Vagina (tissue), 2 donors: ENCODE measurements at places on chromosomes 6 and 20. TPM values are rescaled to one million over a fixed set of nuclear protein-coding genes. Genes with fewer than 3 reads are reported as not detected.

- DNase-seq = no peak
- no peaks in the 10 kb centered on the region for H3K27me3 ChIP-seq
- H3K36me3 ChIP-seq = no peaks in the 10 kb centered on the region
- H3K27ac ChIP-seq = no peak overlapping the region
- H3K4me1 ChIP-seq = no peaks in the 10 kb centered on the region
Observed at GRCh38 chr6:63923139-63923739, 287.6 kb downstream of the PHF3 start.

DNA sequence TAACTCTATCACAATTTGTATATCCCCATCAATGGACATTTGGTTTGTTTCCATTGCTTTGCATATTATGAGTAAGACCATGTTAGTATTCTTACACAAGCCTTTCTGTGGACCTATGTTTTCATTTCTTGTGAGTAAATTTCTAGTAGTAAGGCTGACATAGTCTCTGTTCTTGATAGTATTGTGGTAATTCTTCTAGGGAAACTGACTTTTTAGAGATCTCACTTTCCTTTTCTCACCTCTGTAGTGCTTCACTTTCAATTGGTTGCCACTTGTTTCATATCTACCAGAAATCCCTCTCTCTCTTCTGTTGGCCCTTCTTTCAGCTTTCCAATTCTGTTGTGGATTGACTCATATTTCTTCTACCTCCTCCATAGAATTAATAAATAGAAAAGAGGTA, 8.5 kb downstream of the ISM1 start:
- no peaks in the 10 kb centered on the region for H3K4me1 ChIP-seq
- no peak overlapping the region for H3K4me3 ChIP-seq
- H3K27ac ChIP-seq = no peak overlapping the region

LY86 gene
- 4.9 TPM for total RNA-seq

DAAM2 gene
- total RNA-seq = 22.1 TPM

SAMD10 gene
- 11.8 TPM for total RNA-seq

DNA sequence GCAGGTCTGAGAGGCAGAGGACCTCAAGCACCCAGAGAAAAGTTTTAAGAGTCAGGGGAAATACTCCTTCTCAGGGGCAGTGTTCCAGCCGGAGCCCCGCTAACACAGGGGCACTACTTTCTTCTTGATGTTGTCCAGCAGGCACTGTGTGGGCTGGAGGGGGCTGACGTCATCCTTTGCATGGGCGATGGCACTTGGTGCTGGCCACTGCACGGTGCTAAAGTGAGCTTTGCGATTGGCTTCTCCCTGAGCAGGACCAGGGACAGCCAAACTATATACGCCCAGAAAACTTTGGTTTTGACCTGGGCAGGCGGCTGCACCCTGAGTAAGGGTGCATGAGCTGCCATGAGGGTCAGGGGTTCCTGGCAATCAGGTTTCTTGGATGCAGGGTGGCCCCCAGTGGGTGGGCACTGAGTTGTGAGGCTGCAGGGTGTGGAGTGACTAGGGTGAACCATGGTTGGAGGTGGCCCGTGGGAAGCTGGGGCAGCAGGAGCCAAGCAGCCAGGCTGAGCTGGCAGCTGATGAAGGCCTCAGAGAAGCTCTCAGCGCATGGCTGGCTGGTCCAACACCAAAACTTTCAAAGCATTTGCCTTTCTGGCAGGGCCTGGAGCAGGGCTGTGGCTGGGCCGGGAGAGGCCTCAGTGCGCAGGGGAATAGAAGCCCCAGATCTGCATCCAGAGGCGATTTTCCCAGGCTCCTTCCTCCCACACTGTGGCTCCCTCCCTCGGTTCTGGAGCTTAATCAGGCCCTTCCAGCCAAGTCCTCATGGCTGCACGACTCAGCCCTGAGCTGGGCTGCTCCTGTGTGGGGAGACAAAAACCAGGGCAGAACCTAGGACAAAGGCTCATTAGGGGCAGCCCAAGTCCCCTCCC, 18.3 kb downstream of the MRPS18A start:
- peaks cover 37% of the 10 kb centered on the region for H3K4me1 ChIP-seq
- H3K27me3 ChIP-seq = no peaks in the 10 kb centered on the region
- H3K27ac ChIP-seq = peak overlapping the region; percentile 75
- H3K4me3 ChIP-seq = no peak overlapping the region
- no peak for DNase-seq

DNA sequence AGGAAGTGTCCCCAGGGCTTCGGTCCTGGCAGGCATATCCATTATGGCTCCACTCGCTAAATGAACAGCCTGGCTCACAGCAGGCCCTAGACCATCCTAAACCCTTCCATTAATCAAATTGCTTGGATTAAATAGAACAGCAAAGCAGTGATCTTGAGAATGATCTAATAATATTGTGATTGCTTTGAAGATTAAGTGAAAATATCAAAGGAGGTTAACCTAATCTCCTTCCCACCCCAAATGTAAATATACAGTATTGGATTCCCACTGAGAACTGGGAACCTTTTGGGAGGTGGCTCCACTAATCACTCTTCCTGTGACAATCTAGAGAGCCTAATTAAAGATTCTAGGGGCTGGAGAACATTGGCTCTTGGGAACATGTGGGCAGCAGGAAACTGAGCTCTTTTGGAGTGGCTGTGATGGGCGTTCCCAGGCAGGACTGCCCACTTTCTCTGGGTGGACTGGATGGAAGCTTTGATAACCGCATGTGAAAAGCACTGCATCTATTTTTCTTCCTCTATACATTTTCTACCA, 68.3 kb upstream of the FRMD1 start:
- DNase-seq = peak; percentile 43
- no peak overlapping the region for H3K4me3 ChIP-seq
- H3K27ac ChIP-seq = no peak overlapping the region
- H3K36me3 ChIP-seq = no peaks in the 10 kb centered on the region

- H3K27me3 ChIP-seq = no peaks in the 10 kb centered on the region
- DNase-seq = no peak
- H3K4me3 ChIP-seq = no peak overlapping the region
- no peaks in the 10 kb centered on the region for H3K4me1 ChIP-seq
- no peak overlapping the region for H3K27ac ChIP-seq
- H3K36me3 ChIP-seq = no peaks in the 10 kb centered on the region
Observed at GRCh38 chr6:88705601-88706000, 257.8 kb downstream of the RNGTT start.

CLVS2 gene
- 1.5 TPM for total RNA-seq

DNA sequence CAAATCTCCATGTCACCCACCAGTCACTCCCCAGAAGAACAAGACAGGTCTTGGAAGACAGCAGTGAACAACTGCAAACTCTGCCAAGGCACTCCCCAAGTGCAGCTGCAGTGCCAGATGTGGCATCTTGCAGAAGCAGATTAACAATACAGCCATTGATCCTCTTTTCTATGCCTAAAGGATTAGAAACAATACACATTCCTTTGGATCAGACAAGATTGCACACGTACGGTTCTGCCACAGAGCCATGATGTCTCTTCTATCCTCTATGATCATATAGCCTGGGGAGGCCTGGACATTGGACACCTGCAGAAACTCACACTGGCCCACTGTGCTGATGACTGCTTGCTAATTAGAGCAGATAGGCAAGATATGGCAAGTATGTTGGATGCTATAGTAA, 155.9 kb downstream of the MYLK4 start:
- no peaks in the 10 kb centered on the region for H3K4me1 ChIP-seq
- DNase-seq = no peak
- H3K36me3 ChIP-seq = no peaks in the 10 kb centered on the region

DNA sequence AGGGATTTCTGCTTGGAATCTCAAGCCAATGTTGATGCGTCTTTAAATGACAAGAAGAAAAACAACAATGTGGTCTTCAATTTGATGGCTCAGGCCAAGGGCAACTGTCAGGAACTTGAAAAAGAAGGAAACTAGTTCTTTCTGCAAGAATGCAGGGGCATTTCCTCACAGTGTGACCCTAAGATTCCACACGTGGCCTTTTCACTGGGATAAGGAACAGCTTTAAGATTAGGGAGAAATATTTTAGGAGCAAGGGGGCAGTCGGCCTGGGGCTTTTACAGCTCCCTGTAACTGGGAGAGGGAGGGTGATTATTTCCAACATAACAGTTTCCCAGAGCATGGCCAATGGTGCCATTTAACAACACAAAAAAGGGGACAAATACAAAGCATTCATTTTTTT, 39.4 kb upstream of the MRPS10 start:
- peaks cover 26% of the 10 kb centered on the region for H3K36me3 ChIP-seq
- peaks cover 12% of the 10 kb centered on the region for H3K4me1 ChIP-seq
- no peak overlapping the region for H3K4me3 ChIP-seq
- no peak for DNase-seq

- no peaks in the 10 kb centered on the region for H3K27me3 ChIP-seq
- no peaks in the 10 kb centered on the region for H3K4me1 ChIP-seq
- no peak for DNase-seq
- H3K36me3 ChIP-seq = no peaks in the 10 kb centered on the region
- H3K4me3 ChIP-seq = no peak overlapping the region
- H3K27ac ChIP-seq = no peak overlapping the region
Observed at GRCh38 chr6:155108070-155108820, 113.1 kb downstream of the TIAM2 start.

GRCh38 chr6:166587631-166588413, 1.3 kb upstream of the RAMACL start:
- H3K27ac ChIP-seq = no peak overlapping the region
- H3K4me1 ChIP-seq = peaks cover 39% of the 10 kb centered on the region
- H3K27me3 ChIP-seq = no peaks in the 10 kb centered on the region
- no peaks in the 10 kb centered on the region for H3K36me3 ChIP-seq
- no peak overlapping the region for H3K4me3 ChIP-seq
- no peak for DNase-seq

GRCh38 chr6:151379933-151380847, 11.2 kb downstream of the ZBTB2 start:
- H3K27ac ChIP-seq = no peak overlapping the region
- H3K4me3 ChIP-seq = no peak overlapping the region
- no peaks in the 10 kb centered on the region for H3K36me3 ChIP-seq

- no peaks in the 10 kb centered on the region for H3K4me1 ChIP-seq
- no peaks in the 10 kb centered on the region for H3K36me3 ChIP-seq
- H3K27me3 ChIP-seq = no peaks in the 10 kb centered on the region
- H3K4me3 ChIP-seq = no peak overlapping the region
Observed at GRCh38 chr6:27407153-27407814, 18.7 kb downstream of the ZNF391 start.

ZNF337 gene
- total RNA-seq = 20.1 TPM

- H3K36me3 ChIP-seq = no peaks in the 10 kb centered on the region
- H3K4me3 ChIP-seq = no peak overlapping the region
- DNase-seq = no peak
- no peak overlapping the region for H3K27ac ChIP-seq
- peaks cover 4% of the 10 kb centered on the region for H3K4me1 ChIP-seq
Observed at GRCh38 chr6:14716499-14717146, 529.2 kb upstream of the JARID2 start.

- H3K36me3 ChIP-seq = no peaks in the 10 kb centered on the region
- H3K27me3 ChIP-seq = no peaks in the 10 kb centered on the region
- H3K4me3 ChIP-seq = no peak overlapping the region
- no peak overlapping the region for H3K27ac ChIP-seq
- no peaks in the 10 kb centered on the region for H3K4me1 ChIP-seq
Observed at GRCh38 chr6:124008000-124008987, 204.6 kb downstream of the NKAIN2 start.

DNA sequence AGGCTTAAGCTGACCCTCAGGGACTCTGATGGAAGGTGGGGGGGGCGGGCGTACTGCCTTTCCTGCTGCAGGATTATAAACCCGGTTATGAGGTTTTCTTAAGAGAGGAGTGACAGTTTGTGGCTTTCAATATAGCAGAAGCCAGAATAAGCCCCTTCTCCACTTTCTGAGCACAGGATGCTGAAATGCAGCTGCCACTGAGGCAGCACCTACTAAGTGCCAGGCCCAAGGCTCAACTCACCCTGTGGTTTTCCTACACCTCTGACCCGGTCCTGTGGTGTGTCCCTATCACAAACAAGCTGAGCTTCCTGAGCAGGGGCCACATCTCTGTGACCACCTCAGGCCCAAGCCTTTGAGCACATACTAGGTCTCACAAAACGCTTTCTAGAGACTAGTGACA, 59.6 kb upstream of the NFATC2 start:
- H3K36me3 ChIP-seq = no peaks in the 10 kb centered on the region
- H3K4me3 ChIP-seq = no peak overlapping the region
- no peak for DNase-seq
- H3K27ac ChIP-seq = no peak overlapping the region
- no peaks in the 10 kb centered on the region for H3K4me1 ChIP-seq

DNA sequence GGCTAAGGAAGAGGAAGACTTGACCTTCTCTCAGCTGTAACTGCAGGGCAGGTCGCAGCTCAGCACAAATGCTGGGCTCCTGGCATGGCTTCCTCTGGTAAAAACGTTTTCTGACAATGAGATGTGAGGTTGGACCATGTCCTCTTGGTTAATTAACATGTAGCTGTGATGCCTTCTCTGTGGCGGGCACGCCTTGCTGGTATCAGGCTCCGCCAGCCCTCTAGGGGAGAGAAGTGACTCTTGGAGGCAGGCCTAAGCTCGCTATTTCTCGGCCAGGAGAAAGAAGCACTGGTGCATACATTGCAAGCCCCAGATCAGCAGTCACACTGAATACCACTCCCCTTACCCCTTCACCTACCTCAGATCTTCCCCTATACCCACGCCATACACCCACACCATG, 65.0 kb downstream of the QRSL1 start:
- H3K27me3 ChIP-seq = no peaks in the 10 kb centered on the region
- DNase-seq = peak; percentile 54
- no peak overlapping the region for H3K4me3 ChIP-seq
- H3K27ac ChIP-seq = no peak overlapping the region
- no peaks in the 10 kb centered on the region for H3K4me1 ChIP-seq
- no peaks in the 10 kb centered on the region for H3K36me3 ChIP-seq

MYBL2 gene
- total RNA-seq = 1.7 TPM

IMPG1 gene
- total RNA-seq = not detected

- H3K27me3 ChIP-seq = no peaks in the 10 kb centered on the region
- no peak overlapping the region for H3K4me3 ChIP-seq
- DNase-seq = no peak
- no peaks in the 10 kb centered on the region for H3K36me3 ChIP-seq
Observed at GRCh38 chr6:159533568-159533967, 159.5 kb downstream of the SOD2 start.

GRCh38 chr6:116705917-116706316, 24.9 kb downstream of the KPNA5 start:
- no peak overlapping the region for H3K4me3 ChIP-seq
- DNase-seq = no peak
- H3K27ac ChIP-seq = no peak overlapping the region

KIF25 gene
- not detected for total RNA-seq

- H3K4me3 ChIP-seq = no peak overlapping the region
- H3K36me3 ChIP-seq = no peaks in the 10 kb centered on the region
- H3K27ac ChIP-seq = no peak overlapping the region
- H3K4me1 ChIP-seq = no peaks in the 10 kb centered on the region
Observed at GRCh38 chr20:24382743-24383142, 86.7 kb upstream of the SYNDIG1 start.

- DNase-seq = no peak
- no peaks in the 10 kb centered on the region for H3K27me3 ChIP-seq
- H3K4me3 ChIP-seq = no peak overlapping the region
- H3K4me1 ChIP-seq = no peaks in the 10 kb centered on the region
- no peaks in the 10 kb centered on the region for H3K36me3 ChIP-seq
Observed at GRCh38 chr20:52964131-52964530, 8.0 kb upstream of the TSHZ2 start.

DNA sequence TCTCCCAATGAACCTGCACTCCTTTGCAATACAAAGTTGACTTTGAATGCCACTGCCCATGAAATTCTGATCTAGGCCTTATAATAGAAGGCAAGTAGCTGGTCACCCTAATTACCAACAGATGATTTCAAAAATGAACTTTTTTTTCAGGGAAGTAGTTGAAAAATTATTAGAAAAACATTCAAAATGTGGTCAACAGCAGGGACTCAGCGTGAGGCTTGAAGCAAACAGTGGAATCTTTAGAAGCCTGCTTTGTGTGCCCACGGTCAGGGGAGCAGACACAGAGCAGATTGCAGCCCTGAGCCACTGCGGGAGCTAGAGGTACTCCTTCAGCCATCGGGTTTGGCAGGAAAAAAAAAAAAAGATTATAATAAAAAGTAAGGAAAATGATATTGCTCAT, 87.1 kb upstream of the HEY2 start:
- H3K27me3 ChIP-seq = no peaks in the 10 kb centered on the region
- DNase-seq = no peak
- no peak overlapping the region for H3K4me3 ChIP-seq
